ENCODE measurements at places on chromosomes 1 and 21. TPM values are rescaled to one million over a fixed set of nuclear protein-coding genes. Genes with fewer than 3 reads are reported as not detected.
A peak's percentile ranks its signal among the peaks of the same experiment; 100 is the strongest.

- DNase-seq, result no peak
- H3K36me3 ChIP-seq, result peaks cover 2% of the 10 kb centered on the region
- no peak overlapping the region for H3K27ac ChIP-seq
- H3K4me1 ChIP-seq, result peaks cover 11% of the 10 kb centered on the region
- H3K27me3 ChIP-seq, result no peaks in the 10 kb centered on the region
- H3K4me3 ChIP-seq, result no peak overlapping the region
Observed at GRCh38 chr1:117036018-117036461, 24.1 kb upstream of the TTF2 start.

DNA sequence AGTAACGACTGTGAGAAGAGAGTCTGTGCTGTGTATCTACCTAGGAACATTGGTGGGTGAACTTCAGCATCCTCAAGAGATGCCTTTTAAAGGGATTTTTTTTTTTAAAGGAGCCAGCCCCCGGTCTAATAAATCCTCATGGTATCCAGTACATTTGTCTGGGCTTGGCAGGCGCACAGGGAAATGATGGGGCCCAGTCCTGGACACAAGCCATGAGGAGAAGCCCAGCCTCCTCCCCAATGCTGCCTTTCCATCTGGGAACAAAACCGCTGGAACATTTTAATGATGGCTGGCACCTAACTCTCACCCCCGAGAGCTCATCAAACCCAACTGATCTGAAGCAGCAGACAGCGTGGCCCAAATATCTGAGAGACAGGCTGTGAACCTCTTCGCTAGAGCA, 64.2 kb downstream of the ACOT7 start:
- H3K4me3 ChIP-seq, result no peak overlapping the region
- DNase-seq, result no peak
- H3K27ac ChIP-seq, result no peak overlapping the region
- H3K4me1 ChIP-seq, result no peaks in the 10 kb centered on the region

RNF186 gene
- total RNA-seq, result not detected

GRCh38 chr1:167555971-167556714, 2.6 kb upstream of the CREG1 start:
- no peaks in the 10 kb centered on the region for H3K27me3 ChIP-seq
- no peak overlapping the region for H3K27ac ChIP-seq
- H3K36me3 ChIP-seq, result no peaks in the 10 kb centered on the region
- H3K4me3 ChIP-seq, result no peak overlapping the region

GRCh38 chr1:15420853-15421465, 11.3 kb downstream of the EFHD2 start:
- peaks cover 24% of the 10 kb centered on the region for H3K4me1 ChIP-seq
- no peaks in the 10 kb centered on the region for H3K27me3 ChIP-seq
- peak overlapping the region; percentile 10 for H3K27ac ChIP-seq
- H3K4me3 ChIP-seq, result no peak overlapping the region
- peaks cover 13% of the 10 kb centered on the region for H3K36me3 ChIP-seq

TMPRSS2 gene
- not detected for total RNA-seq

GRCh38 chr1:21066356-21067012, 110.2 kb downstream of the EIF4G3 start:
- no peaks in the 10 kb centered on the region for H3K4me1 ChIP-seq
- no peaks in the 10 kb centered on the region for H3K27me3 ChIP-seq
- no peak overlapping the region for H3K27ac ChIP-seq
- no peaks in the 10 kb centered on the region for H3K36me3 ChIP-seq

AGO1 gene
- total RNA-seq, result 34.2 TPM

KLF17 gene
- not detected for total RNA-seq

GRCh38 chr1:63501256-63501655, 21.8 kb downstream of the ITGB3BP start:
- no peak for DNase-seq
- peaks cover 4% of the 10 kb centered on the region for H3K4me1 ChIP-seq

GRCh38 chr1:226565476-226565875, 16.9 kb downstream of the STUM start:
- no peak for DNase-seq
- no peaks in the 10 kb centered on the region for H3K4me1 ChIP-seq
- no peak overlapping the region for H3K27ac ChIP-seq
- peaks cover 3% of the 10 kb centered on the region for H3K27me3 ChIP-seq
- H3K36me3 ChIP-seq, result no peaks in the 10 kb centered on the region
- no peak overlapping the region for H3K4me3 ChIP-seq

FTCD gene
- total RNA-seq, result 0.85 TPM

CD2 gene
- 217 TPM for total RNA-seq

OLIG2 gene
- not detected for total RNA-seq

- no peak overlapping the region for H3K27ac ChIP-seq
- H3K36me3 ChIP-seq, result no peaks in the 10 kb centered on the region
- no peaks in the 10 kb centered on the region for H3K4me1 ChIP-seq
- no peak for DNase-seq
- peaks cover 32% of the 10 kb centered on the region for H3K27me3 ChIP-seq
- H3K4me3 ChIP-seq, result no peak overlapping the region
Observed at GRCh38 chr1:204894606-204895005, 23.9 kb downstream of the NFASC start.

DNA sequence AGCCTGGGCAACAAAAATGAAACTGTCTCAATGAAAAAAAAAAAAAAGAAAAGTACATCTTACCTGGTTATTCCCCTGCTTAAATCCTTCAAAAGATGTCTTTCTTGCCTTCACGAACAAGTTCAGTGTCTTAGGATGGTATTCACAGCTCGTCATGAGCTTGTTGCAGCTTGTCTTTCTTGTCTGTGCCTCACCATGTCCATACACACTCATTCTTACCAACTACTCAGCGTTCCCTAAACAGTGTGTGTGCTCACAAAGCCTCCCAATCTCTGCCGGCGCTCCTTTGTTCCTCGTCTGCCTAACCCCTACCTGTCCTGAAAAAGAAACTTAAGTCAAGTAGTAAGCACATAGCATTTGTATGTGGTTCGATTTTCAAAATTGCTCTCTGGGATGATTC, 31.1 kb downstream of the UBE4B start:
- H3K27ac ChIP-seq, result no peak overlapping the region
- H3K4me1 ChIP-seq, result peaks cover 19% of the 10 kb centered on the region
- no peaks in the 10 kb centered on the region for H3K27me3 ChIP-seq

GRCh38 chr1:206739411-206740076, 31.0 kb upstream of the IL19 start:
- H3K4me1 ChIP-seq, result peaks cover 91% of the 10 kb centered on the region
- no peaks in the 10 kb centered on the region for H3K27me3 ChIP-seq
- H3K4me3 ChIP-seq, result peak overlapping the region; percentile 26

PPP1R8 gene
- total RNA-seq, result 54.4 TPM

DNA sequence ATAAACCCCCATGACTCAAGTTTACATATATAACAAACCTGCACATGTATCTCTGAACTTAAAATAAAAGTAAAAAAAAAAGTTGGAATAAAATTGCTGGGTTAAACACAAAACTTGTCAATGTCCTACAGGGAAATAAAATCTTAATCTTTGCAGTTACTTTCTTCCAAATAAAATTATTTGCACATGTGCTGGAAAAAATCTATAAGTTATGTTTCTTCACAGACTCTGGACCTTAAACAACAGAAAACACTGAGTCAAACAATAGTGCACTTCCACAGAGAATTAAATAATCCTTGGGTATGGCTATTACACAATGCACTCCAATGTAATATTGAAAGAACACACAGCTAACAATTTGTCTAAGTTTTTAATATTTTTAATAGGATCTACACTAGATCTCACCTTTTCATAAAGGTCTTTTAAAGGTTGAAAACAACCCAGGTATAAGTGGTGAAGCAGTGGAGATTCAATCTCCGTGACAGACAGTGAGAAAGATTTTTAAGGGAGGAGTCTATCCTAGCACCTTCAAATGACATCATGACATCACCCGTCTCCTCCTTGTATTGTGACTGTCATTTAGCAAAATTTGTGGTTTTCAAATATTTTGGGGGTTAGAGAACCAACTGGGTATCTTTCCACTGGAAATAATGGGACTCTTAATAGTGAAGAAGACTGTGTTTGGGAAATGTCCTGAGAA, 25.2 kb upstream of the FGGY start:
- no peaks in the 10 kb centered on the region for H3K36me3 ChIP-seq
- no peak for DNase-seq
- no peak overlapping the region for H3K27ac ChIP-seq
- H3K4me3 ChIP-seq, result no peak overlapping the region
- peaks cover 11% of the 10 kb centered on the region for H3K27me3 ChIP-seq

DNA sequence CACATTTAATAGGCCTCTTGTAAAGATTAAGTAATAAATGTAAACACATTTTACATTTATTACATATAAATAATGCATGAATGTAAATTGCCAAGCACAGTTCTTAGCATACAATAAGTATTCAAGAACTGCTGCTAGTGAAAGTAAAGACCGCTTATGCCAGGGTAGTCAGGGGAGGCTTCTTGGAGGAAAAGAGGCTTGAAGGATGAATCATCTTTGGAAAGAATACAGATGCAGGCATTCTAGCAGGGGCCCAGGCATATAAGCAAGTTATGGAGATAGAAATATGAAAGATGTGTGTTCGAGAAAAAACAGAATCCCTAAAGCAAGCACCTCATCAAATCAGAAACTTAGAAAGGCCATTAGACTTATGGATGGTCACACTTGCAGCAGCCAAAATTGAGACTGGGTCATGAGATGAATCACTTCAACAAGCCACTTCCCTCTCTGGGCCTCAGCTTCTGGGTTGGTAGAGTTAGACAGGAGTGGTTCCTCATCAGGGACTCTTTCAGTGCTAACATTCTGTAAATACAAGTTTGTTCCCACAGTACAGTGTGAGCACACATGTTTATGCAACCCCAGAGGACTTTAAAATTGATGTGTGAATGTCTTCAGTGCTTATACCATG, 79.8 kb upstream of the ROR1 start:
- H3K27me3 ChIP-seq, result no peaks in the 10 kb centered on the region
- no peaks in the 10 kb centered on the region for H3K36me3 ChIP-seq
- no peak for DNase-seq
- H3K27ac ChIP-seq, result no peak overlapping the region

DNA sequence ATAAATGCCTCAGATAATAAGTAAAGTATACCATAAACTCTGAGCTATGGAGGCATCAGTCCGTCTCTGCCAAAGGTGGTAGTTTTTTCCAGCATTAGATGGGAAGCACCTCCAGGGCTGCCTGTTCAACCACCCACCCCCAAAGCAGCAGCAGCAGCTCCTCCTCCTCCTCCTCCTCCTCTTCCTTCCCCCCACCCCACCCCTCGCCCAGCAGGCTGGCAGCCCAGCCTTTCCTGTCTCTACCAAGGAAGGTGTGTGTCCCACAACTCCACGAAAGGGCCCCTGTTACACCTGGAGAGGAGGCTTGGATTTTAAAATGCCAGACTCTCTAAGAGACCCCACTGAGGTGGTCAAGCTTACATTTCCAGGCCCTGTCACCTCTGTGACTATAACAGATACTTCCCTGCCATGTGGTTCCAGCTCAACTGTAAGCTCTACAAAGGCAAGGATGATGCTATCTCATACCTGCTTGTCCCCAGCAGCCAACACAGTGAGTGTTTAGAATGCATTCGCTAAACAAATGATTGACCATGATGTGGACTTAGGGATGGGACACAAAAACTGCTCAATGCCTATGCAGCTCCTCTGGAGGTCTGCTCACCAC, 76.7 kb downstream of the GFI1 start:
- H3K27me3 ChIP-seq, result no peaks in the 10 kb centered on the region
- peaks cover 19% of the 10 kb centered on the region for H3K4me1 ChIP-seq
- H3K4me3 ChIP-seq, result no peak overlapping the region
- DNase-seq, result no peak

DNA sequence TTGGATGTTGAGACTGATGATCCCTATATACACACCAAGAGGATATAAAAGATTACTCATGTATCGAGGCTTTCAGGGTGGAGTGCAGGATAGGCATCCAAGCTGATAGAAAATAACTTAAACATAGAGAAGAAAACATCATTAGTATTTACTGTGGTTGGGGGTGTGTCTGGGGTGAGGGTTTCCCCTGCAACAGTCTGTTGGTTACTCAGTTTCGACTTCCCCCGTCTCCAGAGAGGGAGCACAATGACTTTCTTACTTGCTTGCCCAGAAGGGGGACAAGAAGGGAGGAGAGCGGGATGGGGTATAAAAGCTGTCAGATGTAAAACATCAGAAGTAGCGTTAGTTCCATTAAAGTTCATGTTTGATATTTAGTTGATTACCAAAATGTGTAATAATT, 717.4 kb upstream of the ZP4 start:
- no peak overlapping the region for H3K4me3 ChIP-seq
- no peaks in the 10 kb centered on the region for H3K4me1 ChIP-seq
- H3K27me3 ChIP-seq, result no peaks in the 10 kb centered on the region
- no peaks in the 10 kb centered on the region for H3K36me3 ChIP-seq

SMCP gene
- not detected for total RNA-seq

DNA sequence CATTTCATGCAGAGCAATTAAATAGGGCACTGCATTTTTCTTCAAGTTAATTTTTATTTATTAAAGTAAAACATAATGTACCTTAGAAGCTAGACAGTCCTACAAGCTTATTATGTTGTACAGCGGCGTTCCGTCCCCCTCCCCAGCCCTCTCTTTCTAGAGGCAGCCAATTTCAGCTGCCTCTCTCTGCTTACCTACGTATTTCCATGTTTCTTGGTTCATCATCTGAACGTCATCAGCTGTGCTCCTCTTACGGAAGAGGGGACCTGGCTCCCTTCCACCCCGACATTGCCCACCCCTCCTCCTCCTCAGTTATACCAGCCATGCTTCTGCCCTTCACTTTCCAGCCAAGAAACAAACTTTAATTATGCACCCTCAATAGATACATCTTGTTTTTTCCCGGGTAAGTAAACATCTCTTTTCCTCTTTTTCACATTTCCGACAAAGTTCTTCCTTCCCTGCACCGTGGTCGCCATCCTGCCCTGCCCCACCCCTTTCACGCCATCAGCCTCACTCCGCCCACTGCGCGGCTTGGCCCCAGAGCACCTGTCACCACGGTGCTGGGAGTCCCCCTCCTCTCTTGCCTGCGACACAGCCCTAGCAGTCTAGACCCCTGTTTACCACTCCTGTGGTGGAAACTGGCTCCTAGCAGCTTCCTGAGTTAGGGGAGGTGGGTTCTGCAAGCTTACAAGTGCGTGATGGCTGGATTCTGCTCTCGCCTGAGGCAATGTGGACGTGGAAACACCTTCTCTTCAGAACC, 57.9 kb downstream of the SLC37A1 start:
- no peaks in the 10 kb centered on the region for H3K27me3 ChIP-seq
- H3K4me1 ChIP-seq, result no peaks in the 10 kb centered on the region
- H3K36me3 ChIP-seq, result peaks cover 20% of the 10 kb centered on the region
- H3K4me3 ChIP-seq, result no peak overlapping the region
- DNase-seq, result no peak
- no peak overlapping the region for H3K27ac ChIP-seq

DNA sequence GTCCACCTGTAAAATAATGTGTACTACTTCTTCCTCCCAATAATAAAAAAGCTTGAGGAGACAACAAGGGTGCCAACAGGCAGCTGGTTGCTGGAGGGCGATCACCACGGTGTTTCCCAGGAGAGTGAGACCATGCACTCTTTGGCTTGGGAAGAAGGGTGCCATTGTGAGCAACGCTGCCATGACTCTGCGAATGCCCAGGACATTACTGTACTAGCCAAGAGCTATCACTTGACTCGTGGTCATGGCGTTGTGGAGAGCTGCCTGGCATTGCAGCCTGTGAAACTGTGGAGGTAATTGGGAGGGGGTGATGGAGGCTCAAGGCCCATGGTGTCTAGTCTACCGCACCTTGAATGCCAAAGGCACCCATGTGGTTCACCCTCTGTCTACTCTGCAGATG, 14.6 kb upstream of the PRMT2 start:
- no peak overlapping the region for H3K4me3 ChIP-seq
- DNase-seq, result no peak
- peak overlapping the region; percentile 27 for H3K27ac ChIP-seq
- H3K4me1 ChIP-seq, result peaks cover 55% of the 10 kb centered on the region
- H3K36me3 ChIP-seq, result peaks cover 6% of the 10 kb centered on the region

Data from activated CD8-positive, alpha-beta T cell treated with anti-CD3 and anti-CD28 coated beads for 36 hours (primary cell).